ENCODE measurements at places on chromosomes 11 and 22.

DNA sequence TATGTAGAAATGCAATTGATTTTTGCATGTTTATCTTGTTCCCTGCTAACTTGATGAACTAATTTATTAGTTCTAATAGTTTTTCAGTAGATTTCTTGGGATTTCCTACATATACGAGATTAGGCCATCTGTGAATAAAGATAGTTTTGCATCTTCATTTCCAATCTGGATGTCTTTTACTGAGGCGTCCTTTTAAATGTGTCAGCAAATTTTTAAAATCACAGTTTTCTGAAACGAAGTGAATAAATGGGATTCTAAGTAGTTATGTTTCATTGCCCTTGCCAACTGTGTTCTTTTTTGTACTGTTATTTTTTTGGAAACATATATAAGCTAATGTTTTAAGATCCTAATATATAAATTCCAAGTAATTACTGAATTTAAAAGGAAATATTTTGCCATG, 50.0 kb downstream of the CYP2R1 start:
- DNase-seq = no peak

GRCh38 chr11:69215216-69215615, 59.5 kb downstream of the SMIM38 start:
- DNase-seq = no peak

GRCh38 chr11:92527467-92527866, 302.8 kb downstream of the FAT3 start:
- no peak for DNase-seq

DNA sequence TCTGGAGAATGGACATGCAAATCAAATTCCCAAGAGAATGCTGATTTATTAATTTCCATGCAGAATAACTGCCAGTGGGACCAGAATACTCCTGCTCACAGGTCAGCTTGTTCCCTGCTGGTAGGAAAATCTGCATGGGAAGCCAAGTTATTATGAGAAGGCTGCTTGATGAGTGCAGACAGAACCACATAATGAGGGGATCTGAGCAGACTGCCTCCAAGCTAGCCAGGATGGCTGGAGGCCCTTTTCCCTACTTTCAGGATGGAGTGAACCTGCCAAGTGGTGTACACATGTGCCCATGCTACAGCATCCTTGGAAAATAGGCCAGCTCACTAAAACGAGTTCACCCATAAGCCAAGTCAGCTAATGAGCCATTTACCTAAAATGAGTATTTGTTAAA, 55.2 kb upstream of the ZBED5 start:
- no peak for DNase-seq

GRCh38 chr11:129853518-129854231, 38.0 kb downstream of the TMEM45B start:
- DNase-seq = peak; percentile 14

- DNase-seq = no peak
Observed at GRCh38 chr11:1547467-1548098, 24.5 kb downstream of the DUSP8 start.

DNA sequence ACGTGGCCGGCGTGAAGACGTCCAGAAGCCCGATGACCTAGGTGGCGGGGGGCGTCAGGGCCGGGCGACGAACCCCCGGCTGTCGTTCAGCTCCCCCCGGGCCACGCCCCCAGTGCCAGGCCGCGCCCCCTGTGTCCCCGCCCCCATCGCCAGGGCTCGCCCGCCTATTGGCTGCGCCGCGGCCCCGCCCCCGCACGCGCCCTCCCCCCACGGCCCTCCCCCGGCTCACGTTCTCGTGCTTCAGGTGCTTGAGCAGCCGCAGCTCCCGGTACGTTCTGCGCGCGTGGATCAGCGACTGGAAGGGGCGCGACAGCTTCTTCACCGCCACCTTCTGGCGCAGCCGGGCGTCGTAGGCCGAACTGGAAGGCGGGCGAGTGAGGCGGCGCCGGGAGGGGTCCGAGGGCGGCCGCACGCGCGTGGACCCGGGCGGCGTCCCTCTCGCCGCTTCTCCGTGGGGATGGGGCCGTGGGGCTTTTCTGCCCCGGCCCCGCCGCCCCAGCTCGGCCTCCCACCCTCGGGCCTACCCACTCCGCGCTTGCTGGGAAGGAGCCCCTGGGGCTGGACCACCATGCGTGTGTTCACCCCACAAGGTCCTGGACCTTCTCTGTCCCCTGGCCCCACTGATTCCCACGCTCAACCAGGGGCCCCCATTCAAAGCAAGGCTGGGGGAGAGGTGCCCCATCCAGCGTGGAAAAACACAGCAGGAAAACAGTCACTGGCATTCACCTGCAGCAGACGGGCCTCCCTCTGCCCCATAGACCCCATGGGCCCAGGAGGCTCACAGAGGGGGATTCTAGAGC, 2.4 kb downstream of the MAPK11 start:
- DNase-seq = no peak

GRCh38 chr11:68974421-68975194, 6.2 kb downstream of the MRGPRD start:
- DNase-seq = no peak

- DNase-seq = no peak
Observed at GRCh38 chr11:110198031-110198729, 98.2 kb downstream of the RDX start.

All from stimulated activated CD8-positive, alpha-beta memory T cell treated with anti-CD3 and anti-CD28 coated beads, Interleukin-7, amount 100 ng/mL, for 4 hours (primary cell).